Nephron progenitor cell (in vitro differentiated cells): ENCODE measurements at places on chromosomes 16 and 17.

- H3K4me3 ChIP-seq, result no peak overlapping the region
- H3K27ac ChIP-seq, result no peak overlapping the region
- H3K36me3 ChIP-seq, result no peaks in the 10 kb centered on the region
These were observed 126.4 kb downstream of the KCNJ2 start for GRCh38 chr17:70295731-70296130.

DNA sequence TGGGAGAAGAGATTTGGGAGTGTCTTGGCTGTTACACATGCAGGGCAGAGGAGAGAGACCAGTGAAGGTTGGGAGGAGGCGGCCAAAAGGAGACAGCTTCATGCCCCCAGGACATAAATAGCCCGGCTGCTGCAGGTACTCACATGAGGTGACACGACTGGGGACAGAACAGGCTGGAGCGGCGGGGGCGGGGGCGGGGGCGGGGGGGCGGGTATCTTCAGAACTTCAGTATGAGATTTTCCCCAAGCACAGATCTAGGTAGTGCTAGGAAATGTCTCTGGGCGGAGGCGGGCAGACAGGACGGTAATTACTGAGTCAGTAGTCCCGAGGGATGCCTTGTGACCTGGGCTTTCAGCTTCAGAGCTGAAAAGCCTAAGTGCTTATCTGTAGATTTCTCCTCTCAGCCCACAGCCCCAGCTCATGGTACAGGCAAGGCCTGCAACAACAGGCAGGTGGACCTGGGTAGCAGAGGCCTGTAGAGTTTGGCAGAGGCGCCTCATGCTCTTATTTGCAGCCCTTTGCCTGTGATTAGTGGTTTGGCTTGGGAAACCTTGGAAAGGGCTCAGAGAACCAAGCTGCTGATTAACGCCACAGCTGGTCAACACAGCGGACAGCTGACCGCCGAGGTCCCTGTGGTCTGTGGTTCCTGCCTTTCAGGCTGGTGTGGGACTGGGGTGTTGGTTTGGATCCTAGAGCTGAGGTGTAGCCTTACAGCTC is 24.5 kb downstream of the UNK start:
- H3K27ac ChIP-seq, result peak overlapping the region; percentile 87
- no peak overlapping the region for H3K4me3 ChIP-seq
- DNase-seq, result no peak
- no peaks in the 10 kb centered on the region for H3K27me3 ChIP-seq
- H3K4me1 ChIP-seq, result peaks cover 16% of the 10 kb centered on the region

DNA sequence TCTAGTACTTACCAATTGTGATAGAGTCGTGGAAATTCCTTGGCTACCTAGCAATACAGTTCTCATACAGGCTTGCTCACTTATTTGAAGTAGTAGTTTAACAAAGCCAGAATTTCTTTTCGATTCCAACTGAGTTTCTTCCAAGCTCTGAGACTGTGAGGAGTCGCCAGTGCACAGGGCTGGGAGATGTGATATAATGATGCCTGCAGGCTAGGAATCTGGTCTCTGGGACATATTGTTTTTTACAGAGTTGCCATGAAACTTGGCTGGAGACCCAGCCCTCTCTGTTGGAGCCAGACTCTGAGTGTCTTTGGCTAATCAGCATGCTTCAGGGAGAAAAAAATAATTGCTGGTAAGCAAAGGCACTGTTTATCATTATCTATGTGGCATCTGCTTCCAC is 698.8 kb upstream of the GOT2 start:
- no peak overlapping the region for H3K4me3 ChIP-seq
- H3K36me3 ChIP-seq, result no peaks in the 10 kb centered on the region
- no peaks in the 10 kb centered on the region for H3K27me3 ChIP-seq
- no peaks in the 10 kb centered on the region for H3K4me1 ChIP-seq
- DNase-seq, result no peak

GRCh38 chr16:57409870-57410587 is 5.5 kb downstream of the CCL17 start:
- H3K27ac ChIP-seq, result no peak overlapping the region
- peaks cover 26% of the 10 kb centered on the region for H3K4me1 ChIP-seq
- H3K27me3 ChIP-seq, result peaks cover 28% of the 10 kb centered on the region
- no peaks in the 10 kb centered on the region for H3K36me3 ChIP-seq

- H3K4me1 ChIP-seq, result peaks cover 55% of the 10 kb centered on the region
- H3K4me3 ChIP-seq, result no peak overlapping the region
- H3K27ac ChIP-seq, result no peak overlapping the region
These were observed 15.2 kb downstream of the UBE2O start for GRCh38 chr17:76437467-76438402.

DNA sequence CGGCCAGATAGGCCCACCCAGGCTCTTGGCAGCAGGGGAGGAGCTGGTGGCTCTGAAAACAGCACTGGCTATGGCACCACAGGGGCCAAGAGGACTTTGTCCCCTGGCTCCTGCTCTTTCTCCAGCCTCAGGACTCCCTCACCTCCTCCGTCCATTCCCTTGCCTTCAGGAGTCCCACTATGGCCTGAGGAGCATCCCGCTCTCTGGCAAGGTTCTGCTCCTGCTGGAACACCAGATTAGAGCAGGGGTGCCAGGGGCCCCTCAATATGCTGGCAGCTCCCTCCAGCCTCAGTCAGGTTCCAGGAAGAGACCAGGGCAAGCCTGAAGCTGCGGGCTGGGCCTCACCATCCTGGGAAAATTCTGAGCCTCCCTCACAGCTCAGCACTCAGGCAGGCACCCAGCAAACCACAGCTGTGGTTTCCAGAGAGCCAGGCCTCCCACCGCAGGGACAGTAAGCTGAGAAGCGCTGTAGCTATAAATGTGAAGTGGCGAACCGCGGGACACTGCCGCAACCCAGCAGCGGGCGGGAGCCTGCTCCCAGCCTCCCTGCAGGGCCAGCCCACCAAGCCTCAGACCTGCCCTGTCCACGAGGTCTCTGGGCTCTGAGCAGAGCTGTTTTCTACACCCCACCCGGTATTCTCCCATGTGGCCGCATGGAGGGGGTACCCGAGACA is 25.7 kb downstream of the C17orf100 start:
- peaks cover 17% of the 10 kb centered on the region for H3K4me1 ChIP-seq
- H3K4me3 ChIP-seq, result no peak overlapping the region
- no peaks in the 10 kb centered on the region for H3K36me3 ChIP-seq
- H3K27me3 ChIP-seq, result peaks cover 29% of the 10 kb centered on the region

GRCh38 chr17:10754109-10754508 is 24.3 kb upstream of the TMEM220 start:
- peaks cover 50% of the 10 kb centered on the region for H3K4me1 ChIP-seq
- no peak overlapping the region for H3K4me3 ChIP-seq
- H3K36me3 ChIP-seq, result no peaks in the 10 kb centered on the region
- peaks cover 45% of the 10 kb centered on the region for H3K27me3 ChIP-seq
- H3K27ac ChIP-seq, result no peak overlapping the region
- peak; percentile 37 for DNase-seq

DNA sequence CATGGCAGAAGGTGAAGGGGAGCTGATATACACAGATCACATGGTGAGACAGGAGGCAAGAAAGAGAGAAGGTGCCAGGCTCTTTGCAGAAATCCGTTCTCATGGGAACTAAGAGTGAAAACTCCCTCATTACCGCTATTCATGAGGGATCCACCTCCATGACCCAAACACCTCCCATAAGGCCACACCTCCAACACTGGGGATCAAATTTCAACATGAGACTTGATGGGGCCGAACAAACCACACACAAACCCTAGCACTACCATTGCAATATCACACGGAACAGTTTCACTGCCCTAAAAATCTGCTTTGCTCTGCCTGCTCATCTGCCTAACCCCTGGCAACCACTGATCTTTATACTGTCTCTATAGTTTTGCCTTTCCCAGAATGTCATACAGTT is 34.8 kb downstream of the C17orf67 start:
- no peak overlapping the region for H3K27ac ChIP-seq
- H3K4me3 ChIP-seq, result peak overlapping the region; percentile 49
- peaks cover 25% of the 10 kb centered on the region for H3K4me1 ChIP-seq
- peak; percentile 30 for DNase-seq
- peaks cover 31% of the 10 kb centered on the region for H3K27me3 ChIP-seq

- peaks cover 27% of the 10 kb centered on the region for H3K4me1 ChIP-seq
- peaks cover 37% of the 10 kb centered on the region for H3K36me3 ChIP-seq
- H3K4me3 ChIP-seq, result peak overlapping the region; percentile 81
- H3K27ac ChIP-seq, result no peak overlapping the region
- DNase-seq, result no peak
- H3K27me3 ChIP-seq, result no peaks in the 10 kb centered on the region
These were observed 834 bp downstream of the MRPL12 start for GRCh38 chr17:81703747-81704654.

- H3K27ac ChIP-seq, result no peak overlapping the region
- no peaks in the 10 kb centered on the region for H3K4me1 ChIP-seq
- H3K4me3 ChIP-seq, result no peak overlapping the region
- H3K36me3 ChIP-seq, result no peaks in the 10 kb centered on the region
- no peaks in the 10 kb centered on the region for H3K27me3 ChIP-seq
These were observed 30.4 kb downstream of the ABCA10 start for GRCh38 chr17:69198238-69198637.

GRCh38 chr17:11871773-11872172 is 125.5 kb downstream of the ZNF18 start:
- peaks cover 13% of the 10 kb centered on the region for H3K36me3 ChIP-seq
- no peak overlapping the region for H3K27ac ChIP-seq
- DNase-seq, result no peak
- peaks cover 12% of the 10 kb centered on the region for H3K27me3 ChIP-seq
- H3K4me1 ChIP-seq, result no peaks in the 10 kb centered on the region

GRCh38 chr16:2090777-2091546 is 43.2 kb downstream of the TSC2 start:
- H3K27ac ChIP-seq, result no peak overlapping the region
- H3K4me1 ChIP-seq, result peaks cover 10% of the 10 kb centered on the region
- peaks cover 12% of the 10 kb centered on the region for H3K36me3 ChIP-seq
- no peaks in the 10 kb centered on the region for H3K27me3 ChIP-seq
- DNase-seq, result peak; percentile 96
- H3K4me3 ChIP-seq, result no peak overlapping the region

DNA sequence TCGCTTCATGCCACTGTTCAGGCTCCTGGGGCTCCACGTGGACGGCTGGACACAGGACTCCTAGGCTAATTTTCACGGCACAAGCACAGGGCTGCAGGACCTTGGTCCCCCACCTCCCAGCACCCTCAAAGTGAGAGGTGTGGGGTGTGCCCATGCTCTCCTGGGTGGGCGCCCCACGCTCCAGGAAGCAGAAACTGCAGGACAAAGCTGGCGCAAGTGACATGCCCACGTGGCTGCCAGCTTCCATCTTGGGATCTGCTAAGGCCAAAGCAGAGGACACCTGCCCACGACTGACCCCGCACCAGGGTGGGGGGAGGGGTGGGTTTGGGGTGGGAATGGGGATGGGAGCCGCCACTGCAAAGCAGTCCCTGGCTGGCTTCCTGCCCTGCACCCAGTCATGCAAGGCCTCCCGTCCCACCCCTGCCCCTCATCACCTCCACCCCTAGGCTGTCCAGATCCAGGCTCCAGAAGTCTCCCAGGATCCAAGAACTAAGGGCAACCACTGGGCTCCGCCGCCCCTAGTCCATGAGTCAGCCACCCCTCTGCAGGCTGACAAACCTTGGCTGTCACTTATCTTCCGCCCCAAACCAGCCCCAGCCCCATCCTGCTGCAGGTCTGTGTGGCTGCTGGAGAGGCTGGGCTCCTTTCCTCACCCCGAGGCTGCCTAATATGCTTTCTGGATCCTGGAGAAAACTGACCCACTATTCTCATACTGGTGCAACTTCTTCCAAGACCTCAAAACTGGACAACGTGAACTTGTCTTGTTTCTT is 11.1 kb downstream of the USP6 start:
- no peak for DNase-seq
- H3K27me3 ChIP-seq, result peaks cover 47% of the 10 kb centered on the region
- H3K36me3 ChIP-seq, result no peaks in the 10 kb centered on the region
- peaks cover 12% of the 10 kb centered on the region for H3K4me1 ChIP-seq
- peak overlapping the region; percentile 3 for H3K27ac ChIP-seq

GRCh38 chr17:28715217-28715616 is 2.5 kb downstream of the RAB34 start:
- H3K27me3 ChIP-seq, result peaks cover 8% of the 10 kb centered on the region
- peak overlapping the region; percentile 81 for H3K4me3 ChIP-seq
- DNase-seq, result no peak

GRCh38 chr17:56322991-56323390 is 169.7 kb downstream of the ANKFN1 start:
- DNase-seq, result no peak
- peaks cover 52% of the 10 kb centered on the region for H3K4me1 ChIP-seq
- H3K27ac ChIP-seq, result no peak overlapping the region

GRCh38 chr16:79276501-79276900 is 324.0 kb downstream of the MAF start:
- H3K36me3 ChIP-seq, result peaks cover 4% of the 10 kb centered on the region
- no peak overlapping the region for H3K4me3 ChIP-seq
- H3K27ac ChIP-seq, result peak overlapping the region; percentile 88
- DNase-seq, result no peak
- H3K27me3 ChIP-seq, result peaks cover 22% of the 10 kb centered on the region
- peaks cover 24% of the 10 kb centered on the region for H3K4me1 ChIP-seq

DNA sequence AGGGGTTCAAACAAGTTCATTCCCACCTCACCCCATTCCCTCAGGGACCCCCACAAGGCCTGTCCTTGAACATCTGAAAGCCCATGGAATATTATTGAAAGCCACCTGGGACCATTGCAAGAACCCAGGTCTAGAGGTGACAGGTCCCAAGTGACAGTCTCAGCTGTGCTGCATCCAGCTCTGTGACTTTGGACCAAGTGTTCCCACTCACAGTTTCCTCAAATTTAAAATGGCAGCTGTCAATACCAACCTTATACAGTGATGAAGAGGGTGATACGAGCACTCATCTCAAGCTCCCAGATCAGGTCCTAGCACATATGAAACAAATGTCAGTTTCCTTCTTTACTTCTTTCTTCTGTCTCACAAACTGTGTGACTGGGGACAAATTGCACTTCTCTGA is 9.1 kb downstream of the ERAL1 start:
- H3K27ac ChIP-seq, result peak overlapping the region; percentile 88
- H3K36me3 ChIP-seq, result peaks cover 8% of the 10 kb centered on the region
- no peak for DNase-seq
- peaks cover 5% of the 10 kb centered on the region for H3K4me1 ChIP-seq
- peaks cover 16% of the 10 kb centered on the region for H3K27me3 ChIP-seq

DNA sequence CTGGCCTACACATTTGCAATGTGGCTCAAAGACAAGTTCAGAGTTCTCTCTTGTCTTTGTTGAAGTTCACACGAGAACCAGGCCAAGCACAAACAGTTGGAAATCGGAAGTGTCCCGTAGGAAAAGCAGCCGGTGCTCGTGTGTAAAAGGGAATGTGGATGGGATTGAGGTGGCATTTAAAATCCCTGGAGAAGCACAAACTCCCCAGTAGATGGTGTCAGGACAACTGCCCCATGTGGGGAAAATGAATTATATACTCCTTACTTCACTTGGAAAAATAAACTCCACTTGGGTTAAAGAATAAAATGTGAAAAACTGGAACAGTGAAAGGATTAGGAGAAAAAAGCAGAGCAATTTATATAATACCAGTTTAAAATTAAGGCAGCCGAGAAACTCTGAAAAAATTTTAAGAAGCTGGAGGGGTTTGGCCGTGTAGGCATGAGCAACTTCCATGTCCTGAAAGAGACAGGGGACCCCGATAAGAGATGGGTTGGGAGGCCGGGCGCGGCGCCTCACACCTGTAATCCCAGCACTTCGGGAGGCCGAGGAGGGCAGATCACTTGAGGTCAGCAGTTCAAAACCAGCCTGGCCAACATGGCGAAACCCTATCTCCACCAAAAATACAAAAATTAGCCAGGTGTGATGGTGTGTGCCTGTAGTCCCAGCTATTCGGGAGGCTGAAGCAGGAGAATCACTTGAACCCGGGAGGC is 28.1 kb downstream of the CBFA2T3 start:
- H3K27me3 ChIP-seq, result peaks cover 70% of the 10 kb centered on the region
- no peak for DNase-seq
- no peak overlapping the region for H3K27ac ChIP-seq
- peaks cover 10% of the 10 kb centered on the region for H3K4me1 ChIP-seq
- H3K36me3 ChIP-seq, result no peaks in the 10 kb centered on the region

- peaks cover 41% of the 10 kb centered on the region for H3K4me1 ChIP-seq
- H3K27me3 ChIP-seq, result no peaks in the 10 kb centered on the region
- H3K27ac ChIP-seq, result no peak overlapping the region
- H3K4me3 ChIP-seq, result peak overlapping the region; percentile 10
- DNase-seq, result no peak
These were observed 5.3 kb downstream of the RBBP6 start for GRCh38 chr16:24544640-24545039.
